ENCODE measurements at places on chromosomes 11 and 22.

DNA sequence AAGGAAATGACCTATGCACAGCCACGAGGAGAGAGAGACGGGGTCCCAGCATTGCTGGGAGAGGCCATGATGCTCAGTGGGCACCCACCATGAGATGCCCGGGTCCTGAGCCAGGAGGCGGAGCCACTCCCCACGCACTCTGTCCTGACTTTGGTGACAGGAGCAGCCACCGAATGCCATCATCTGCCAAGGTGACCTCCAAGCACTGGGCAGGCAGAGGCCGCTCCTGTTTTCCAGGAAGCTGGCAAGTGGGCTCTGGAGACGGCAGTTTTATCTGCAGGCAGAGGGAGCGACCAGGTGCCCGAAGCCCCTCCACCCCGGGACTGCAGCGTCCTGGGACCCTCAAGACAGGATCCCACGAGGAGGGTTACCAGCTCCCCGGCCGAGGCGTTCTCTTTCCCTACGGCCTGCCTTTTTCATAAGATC lies 453.9 kb downstream of the BRD1 start:
- no peak for DNase-seq

GRCh38 chr11:31772412-31772811 lies 38.7 kb downstream of the PAX6 start:
- no peak for DNase-seq

DNA sequence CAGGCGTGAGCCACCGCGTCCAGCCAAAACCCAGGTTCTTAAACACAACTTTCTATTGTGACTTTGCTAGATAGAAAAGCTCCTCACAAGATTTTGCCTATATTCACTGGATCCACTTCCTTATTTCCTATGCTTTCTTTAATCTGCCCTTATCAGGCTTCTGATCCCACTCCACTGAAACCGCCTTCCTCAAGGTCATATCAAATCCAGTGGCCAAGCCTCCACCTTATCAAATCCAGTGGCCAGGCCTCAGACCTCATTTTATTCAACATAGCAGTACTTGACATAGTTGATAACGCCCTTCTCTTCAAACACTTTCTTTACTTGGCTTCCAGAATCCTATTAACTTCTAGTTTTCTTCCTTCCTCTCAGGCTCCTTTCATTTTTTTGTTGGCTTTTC lies 29.5 kb downstream of the DIXDC1 start:
- DNase-seq = no peak

- DNase-seq = no peak
Observed at GRCh38 chr11:78039391-78039918, 16.4 kb upstream of the KCTD14 start.

GRCh38 chr11:12764187-12764914 lies 90.1 kb downstream of the TEAD1 start:
- DNase-seq = no peak

DNA sequence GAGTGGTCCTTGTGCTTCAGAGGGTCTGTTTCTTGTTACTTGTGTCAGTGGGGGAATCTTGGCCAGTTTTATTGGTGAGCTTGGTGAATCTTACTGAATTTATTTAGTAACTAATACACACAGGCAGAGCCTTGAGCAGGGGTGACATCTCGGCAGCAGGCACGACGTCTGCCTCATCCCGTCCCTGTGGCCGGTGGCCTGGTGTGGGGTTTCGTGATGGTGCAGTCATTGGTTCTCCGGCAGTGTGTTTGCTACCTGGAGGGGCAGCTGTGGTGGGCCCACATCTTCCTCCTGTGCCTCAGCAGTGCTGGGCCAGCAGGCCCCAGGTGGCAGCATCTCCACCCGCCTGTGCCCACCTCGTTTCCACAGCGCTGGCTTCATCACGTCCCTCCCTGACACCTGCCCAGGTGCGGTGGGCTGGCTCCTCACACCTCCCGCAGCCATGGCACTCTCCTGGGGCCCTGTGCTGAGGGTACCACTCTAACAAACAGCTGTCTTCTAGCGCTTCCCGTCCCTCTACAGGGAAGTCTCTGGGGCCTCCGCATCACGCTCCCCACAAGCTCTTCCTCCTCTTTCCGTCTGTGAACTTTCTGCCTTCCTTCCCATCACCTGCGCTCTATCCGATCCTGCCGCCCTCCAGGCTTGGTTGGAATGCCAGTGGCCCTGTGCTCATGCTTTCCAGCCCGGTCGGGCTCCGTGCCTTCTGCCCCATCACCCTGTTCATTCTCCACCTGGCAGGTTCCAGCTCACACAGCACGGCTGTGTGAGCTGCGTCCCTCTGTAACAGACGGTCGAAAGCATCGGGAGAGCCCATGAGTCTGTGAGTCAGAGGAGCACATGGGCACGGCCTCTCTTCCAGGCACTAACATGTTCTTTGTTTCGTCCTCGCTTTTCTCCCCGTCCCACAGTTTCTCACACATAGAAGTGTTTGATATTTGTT lies 203.4 kb downstream of the TBC1D22A start:
- DNase-seq = no peak
